ENCODE measurements at places on chromosomes 16 and 17. TPM values are rescaled to one million over a fixed set of nuclear protein-coding genes. Genes with fewer than 3 reads are reported as not detected.

PRAC2 gene
- total RNA-seq = not detected

KCNJ18 gene
- total RNA-seq = not detected

GALK1 gene
- total RNA-seq = 6.8 TPM

MLST8 gene
- total RNA-seq = 8.9 TPM

SLC16A5 gene
- 1.1 TPM for total RNA-seq

CIITA gene
- total RNA-seq = 0.36 TPM

CDRT15 gene
- not detected for total RNA-seq

PRKCB gene
- 109 TPM for total RNA-seq

FBXO39 gene
- not detected for total RNA-seq

CAPNS2 gene
- total RNA-seq = 0.82 TPM

KRTAP1-1 gene
- total RNA-seq = not detected

SOST gene
- total RNA-seq = not detected

GRCh38 chr17:20092973-20093626 lies 83.9 kb downstream of the SPECC1 start:
- DNase-seq = no peak

DNA sequence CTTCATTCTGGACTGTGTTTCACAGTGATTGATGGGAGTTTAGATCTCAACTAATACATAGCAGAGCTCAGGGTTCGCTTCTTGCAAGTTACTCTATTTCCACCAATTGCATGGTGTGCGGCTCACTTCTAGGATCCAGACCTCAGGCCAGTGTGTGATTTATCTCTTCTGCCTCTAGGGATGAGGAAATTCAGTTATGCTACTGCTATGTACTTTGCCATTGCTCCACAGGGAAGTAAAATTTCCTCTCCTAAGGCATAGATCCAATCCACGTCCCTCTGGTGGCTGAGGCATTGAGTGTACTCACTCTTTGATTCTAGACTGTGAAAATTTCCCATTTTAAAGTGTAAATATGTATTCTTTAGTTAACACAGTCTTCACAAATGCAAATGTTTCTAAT lies 214.1 kb downstream of the HS3ST3B1 start:
- no peak for DNase-seq

DNA sequence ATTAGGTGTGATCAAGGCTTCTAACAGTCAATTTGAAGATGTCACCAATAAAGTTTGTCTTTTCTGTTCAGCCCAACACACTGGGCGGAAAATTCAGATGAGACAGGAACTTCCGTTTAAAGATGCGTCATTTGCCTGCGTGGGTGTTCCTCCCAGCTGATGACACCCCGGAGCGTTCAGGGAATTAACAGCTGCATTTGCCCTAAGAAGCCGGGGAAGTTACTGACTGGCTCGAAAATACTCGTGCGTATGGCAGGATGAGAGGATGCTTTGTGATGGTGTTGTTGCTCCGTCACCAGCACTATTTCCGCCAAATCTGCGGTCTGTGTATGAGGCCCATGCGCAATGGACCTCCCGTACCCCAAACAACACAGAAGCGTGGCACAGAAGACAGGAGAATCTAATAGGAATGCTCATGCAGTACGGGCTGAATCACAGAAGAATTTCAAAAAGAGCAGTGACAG lies 11.9 kb upstream of the PVALEF start:
- no peak for DNase-seq

GRCh38 chr17:66287911-66288310 lies 14.5 kb upstream of the PRKCA start:
- DNase-seq = no peak

DNA sequence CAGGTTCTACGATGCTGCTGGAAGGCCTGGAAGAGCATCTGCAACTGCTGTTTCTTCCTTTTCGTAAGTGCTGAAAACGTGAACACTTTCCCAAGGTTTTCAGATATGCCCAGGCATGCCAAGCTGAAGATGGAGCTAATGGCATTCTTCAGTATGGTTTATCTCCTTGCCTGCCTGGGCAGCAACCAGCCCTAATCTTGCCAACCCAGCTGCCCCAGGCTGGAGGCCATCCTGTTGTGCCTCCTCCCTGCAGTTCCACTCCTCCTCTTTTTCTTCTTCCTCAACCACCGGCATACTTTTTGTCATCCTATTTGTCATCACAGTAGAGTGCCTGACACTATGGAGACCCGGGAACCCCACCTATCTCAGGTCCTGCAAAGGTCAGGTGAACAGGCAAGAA lies 1849.3 kb downstream of the TP53TG3F start:
- DNase-seq = no peak

GRCh38 chr17:47265983-47266541 lies 12.4 kb downstream of the ITGB3 start:
- no peak for DNase-seq

DNA sequence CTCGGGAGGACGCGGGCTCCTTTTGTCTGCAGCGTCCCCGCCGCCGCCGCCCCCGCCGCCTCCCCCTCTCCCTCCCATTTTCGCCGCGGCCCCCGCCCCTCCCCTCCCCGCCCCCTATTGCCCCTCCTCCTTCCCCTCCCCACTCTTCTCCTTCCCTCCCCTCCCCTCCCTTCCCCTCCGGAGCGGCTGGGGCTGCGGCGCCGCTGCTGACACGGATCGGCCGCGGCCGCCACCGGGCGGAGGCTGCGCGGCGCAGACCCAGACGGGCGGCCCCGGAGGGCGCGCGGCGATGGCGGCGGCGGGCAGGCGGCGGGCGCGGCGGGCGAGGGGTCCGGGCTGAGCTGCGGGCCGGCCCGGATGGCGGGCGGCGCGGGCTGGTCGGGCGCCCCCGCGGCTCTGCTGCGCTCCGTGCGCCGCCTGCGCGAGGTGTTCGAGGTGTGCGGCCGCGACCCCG lies at the start of gene RAB11FIP4:
TSS of gene RAB11FIP4 (plus strand) at position 180 of the 454 bp plus-strand sequence. CDS start at position 358, 178 bp downstream.
- peak; percentile 73 for DNase-seq

GRCh38 chr17:7982173-7982572 lies 20.2 kb upstream of the GUCY2D start:
- no peak for DNase-seq

DNA sequence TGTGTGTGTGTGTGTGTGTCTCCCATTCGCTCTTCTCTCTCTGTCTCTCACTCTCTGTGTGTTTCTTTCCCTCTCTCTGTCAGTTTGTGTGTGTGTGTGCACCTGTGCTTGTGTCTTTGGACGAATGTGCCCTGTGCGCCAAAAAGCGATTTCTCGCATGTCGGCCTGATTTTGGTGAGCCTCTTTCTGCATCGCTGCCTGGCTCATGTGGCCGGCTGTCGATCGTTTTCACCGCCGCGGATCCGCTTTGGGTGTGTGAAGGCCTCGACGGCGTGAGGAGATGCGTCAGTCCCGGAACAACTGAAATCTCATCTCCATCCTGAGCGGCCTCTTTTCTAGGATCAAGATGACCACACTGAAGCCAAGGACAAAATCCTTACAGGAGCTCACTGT lies 609.0 kb downstream of the KCNJ18 start:
- DNase-seq = no peak

- DNase-seq = no peak
Observed at GRCh38 chr16:31487071-31487719, 4.3 kb downstream of the SLC5A2 start.

DNA sequence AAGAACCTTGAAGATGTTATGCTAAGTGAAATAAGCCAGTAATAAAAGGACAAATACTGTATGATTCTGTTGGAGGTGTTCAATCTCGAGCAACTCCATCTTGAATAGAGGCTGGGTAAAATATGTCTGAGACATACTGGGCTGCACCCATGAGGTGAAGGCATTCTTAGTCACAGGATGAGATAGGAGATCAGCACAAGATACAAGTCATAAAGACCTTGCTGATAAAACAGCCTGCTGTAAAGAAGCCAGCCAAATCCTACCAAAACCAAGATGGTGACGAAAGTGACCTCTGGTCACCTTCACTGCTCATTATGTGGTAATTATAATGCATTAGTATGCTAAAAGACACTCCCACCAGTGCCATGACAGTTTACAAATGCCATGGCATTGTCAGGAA lies 98.1 kb downstream of the RGS9 start:
- no peak for DNase-seq

DNA sequence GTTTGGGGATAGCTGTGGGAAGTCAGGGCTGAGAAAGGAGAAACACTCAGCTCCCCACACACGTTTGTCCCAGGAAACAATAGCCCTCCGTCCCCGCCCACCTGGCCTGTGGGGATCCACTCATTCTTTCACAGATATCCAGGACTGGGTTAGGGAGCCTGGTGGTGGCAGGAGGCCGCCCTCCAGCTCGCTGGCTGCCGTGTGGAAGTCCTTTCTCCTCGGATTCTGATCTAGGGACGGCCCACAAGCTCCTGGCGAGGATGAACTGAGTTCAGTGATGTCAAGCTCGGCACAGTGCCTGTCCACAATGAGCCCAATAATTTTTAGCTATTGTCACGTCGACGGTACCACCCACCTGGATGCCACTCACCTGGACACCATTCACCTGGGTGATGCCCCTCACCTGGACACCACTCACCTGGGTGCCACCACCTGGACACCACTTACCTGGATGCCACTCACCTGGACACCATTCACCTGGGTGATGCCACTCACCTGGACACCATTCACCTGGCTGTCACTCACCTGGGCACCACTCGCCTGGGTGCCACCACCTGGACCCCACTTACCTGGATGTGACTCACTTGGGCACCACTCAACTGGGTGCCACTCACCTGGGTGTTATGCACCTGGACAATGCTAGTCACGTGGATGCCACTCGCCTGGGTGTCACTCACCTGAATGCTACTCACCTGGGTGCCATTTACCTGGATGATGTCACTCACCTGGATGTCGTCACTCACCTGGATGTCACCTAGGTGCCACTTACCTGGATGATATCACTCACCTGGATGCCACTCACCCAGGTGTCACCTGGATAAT lies 172.5 kb upstream of the FOXF1 start:
- DNase-seq = no peak

GRCh38 chr17:74433421-74434121 lies 1.7 kb downstream of the GPRC5C start:
- no peak for DNase-seq

DNA sequence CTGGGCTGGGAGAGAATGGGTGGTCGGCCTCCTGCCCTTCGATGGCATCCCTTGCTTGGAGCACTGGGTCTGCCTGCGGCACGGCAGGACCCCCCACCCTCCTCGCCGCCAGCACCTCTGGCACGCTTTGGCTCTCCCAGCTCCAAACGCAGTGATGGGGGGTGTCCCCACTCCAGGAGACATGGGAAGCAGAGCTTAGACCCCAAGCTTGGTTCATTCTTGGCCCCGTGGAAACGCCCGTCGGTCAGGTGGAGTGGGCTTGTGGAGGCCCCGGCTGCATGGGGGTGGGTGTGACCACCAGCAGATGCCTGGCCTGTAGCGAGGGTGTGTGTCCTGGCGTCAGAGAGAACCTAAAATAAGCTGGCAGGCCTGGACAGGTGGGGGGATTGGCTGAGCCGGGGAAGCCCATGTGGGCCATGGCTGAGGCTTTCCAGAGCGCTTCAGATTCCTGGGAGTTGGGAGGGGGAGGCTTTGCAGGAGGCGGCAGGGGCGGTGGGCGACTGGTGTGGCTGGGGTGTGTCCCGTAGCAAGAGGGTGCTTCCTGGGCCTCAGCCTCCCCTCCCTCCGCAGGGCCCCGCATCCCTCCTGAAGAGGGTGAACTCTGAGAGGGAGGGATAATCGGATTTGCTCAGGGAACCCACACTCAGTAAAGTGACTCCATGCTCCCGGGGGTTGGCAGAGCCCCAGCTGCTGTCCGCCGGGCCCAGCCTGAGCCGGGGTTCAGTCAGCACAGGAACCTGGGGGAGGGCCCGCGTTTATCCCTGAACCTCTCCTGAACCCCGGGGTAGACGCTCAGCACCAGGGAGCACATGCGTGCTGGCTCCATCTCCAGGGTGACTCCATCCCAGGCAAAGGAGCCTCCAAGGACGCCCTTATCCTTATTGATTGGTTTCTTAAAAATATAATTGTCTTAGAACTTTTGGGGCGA lies 3.4 kb downstream of the CACNA1H start:
- DNase-seq = no peak

DNA sequence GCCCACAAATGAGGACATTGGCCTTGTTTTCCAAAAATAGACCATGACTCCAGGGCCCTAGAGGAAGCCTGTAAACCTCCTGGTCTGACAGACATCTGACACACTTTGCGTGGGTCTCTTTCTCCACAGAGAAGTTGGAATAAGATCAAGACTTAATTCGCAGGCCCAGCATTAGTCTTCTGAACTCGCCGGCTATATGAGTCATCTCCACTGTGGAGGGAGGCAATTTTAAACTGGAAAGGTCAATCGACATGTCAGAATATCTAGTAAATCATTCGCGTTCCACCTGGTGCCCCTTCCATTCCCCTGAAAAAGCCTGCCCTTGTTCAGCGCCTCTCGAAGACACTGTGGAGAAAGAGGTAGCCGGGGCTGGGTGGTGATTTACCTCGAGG lies 140.1 kb downstream of the CLEC16A start:
- DNase-seq = no peak

- DNase-seq = no peak
Observed at GRCh38 chr16:31083556-31083955, 5.2 kb downstream of the PRSS53 start.

DNA sequence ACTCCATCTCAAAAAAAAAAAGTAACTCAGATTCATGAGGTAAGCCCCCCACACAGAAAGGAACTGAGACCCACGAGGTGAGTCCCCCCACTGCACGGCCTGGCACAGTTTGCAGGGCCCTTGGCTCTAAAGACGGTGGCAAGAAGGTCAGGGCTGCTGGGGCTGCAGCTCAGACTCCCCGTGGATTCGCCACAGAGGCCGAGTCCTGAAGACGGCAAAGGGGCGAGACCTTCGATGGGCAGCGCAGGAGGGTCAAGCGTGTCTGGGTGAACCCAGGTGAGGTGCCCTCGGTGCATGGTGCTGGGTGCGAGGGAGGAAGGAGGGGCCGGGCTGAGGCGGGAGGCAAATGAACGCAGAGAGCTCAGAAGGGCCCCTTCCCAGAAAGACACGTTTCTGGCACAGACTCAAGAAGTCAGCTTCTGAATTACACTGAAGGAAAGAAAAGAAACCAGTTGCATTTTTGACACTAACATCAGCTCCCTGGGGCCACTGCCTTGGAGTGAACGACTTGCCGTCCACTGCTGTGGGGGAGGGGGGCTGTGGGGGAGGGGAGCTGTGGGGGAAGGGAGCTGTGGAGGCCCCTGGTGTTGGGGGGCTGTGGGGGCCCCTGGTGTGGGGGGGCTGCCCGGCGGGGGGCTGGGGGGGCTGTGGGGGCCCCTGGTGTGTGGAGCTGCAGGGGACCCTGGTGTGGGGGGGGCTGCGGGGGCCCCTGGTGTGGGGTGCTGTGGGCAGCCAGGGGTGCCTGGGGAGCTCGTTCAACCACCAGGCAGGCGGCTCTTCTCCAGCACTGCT lies 69.8 kb upstream of the METRNL start:
- no peak for DNase-seq

- DNase-seq = no peak
Observed at GRCh38 chr17:1504866-1505265, 11.5 kb downstream of the INPP5K start.

GRCh38 chr17:8188263-8188839 lies 1.6 kb downstream of the BORCS6 start:
- DNase-seq = no peak

GRCh38 chr17:40854175-40854814 lies 12.7 kb downstream of the KRT12 start:
- DNase-seq = no peak

DNA sequence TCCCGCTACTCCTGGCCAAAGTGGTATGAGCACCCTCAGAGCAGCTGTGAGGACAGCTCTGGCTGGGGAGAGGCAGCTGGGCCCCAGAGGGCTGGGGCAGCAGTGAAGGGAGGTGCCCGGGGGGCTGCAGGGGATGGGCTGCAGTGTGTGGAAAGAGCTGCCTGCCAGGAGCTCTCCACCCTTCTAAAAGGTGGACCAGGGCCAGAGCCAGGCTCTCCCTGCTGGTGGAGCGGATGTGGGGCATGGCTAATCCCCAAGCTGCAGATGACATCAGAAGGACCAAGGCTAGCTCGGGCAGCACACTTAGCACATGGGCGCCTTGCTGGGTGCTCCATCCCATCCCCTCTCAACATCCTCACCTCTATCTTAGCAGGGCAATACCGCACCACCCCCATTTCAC lies 103.1 kb downstream of the SDK2 start:
- no peak for DNase-seq
